ENCODE measurements at places on chromosomes 2 and 18. TPM values are rescaled to one million over a fixed set of nuclear protein-coding genes. Genes with fewer than 3 reads are reported as not detected.

Gene UGT1A8
- total RNA-seq, result not detected

Gene ANTXR1
- 0.91 TPM for total RNA-seq

Gene PARD3B
- 0.49 TPM for total RNA-seq

Gene CRACDL
- total RNA-seq, result 0.33 TPM

Gene MARCO
- total RNA-seq, result not detected

Gene PDE1A
- not detected for total RNA-seq

- DNase-seq, result peak; percentile 84
- peaks cover 4% of the 10 kb centered on the region for H3K4me1 ChIP-seq
- no peaks in the 10 kb centered on the region for H3K36me3 ChIP-seq
- H3K4me3 ChIP-seq, result peak overlapping the region; percentile 79
- peaks cover 38% of the 10 kb centered on the region for H3K27me3 ChIP-seq
Observed at GRCh38 chr2:70964596-70965386, 13.6 kb upstream of the ANKRD53 start.

- peaks cover 8% of the 10 kb centered on the region for H3K36me3 ChIP-seq
- no peak overlapping the region for H3K27ac ChIP-seq
- H3K27me3 ChIP-seq, result no peaks in the 10 kb centered on the region
- H3K4me3 ChIP-seq, result no peak overlapping the region
- DNase-seq, result no peak
- no peaks in the 10 kb centered on the region for H3K4me1 ChIP-seq
Observed at GRCh38 chr2:47007223-47007825, 91.7 kb upstream of the MCFD2 start.

- H3K4me3 ChIP-seq, result no peak overlapping the region
- H3K27me3 ChIP-seq, result no peaks in the 10 kb centered on the region
- DNase-seq, result no peak
Observed at GRCh38 chr18:77110936-77111335, 21.6 kb downstream of the MBP start.

- peaks cover 9% of the 10 kb centered on the region for H3K4me1 ChIP-seq
- H3K4me3 ChIP-seq, result no peak overlapping the region
- H3K27ac ChIP-seq, result no peak overlapping the region
- no peaks in the 10 kb centered on the region for H3K27me3 ChIP-seq
Observed at GRCh38 chr2:241939541-241939940, 70.0 kb downstream of the RTP5 start.

GRCh38 chr18:12769644-12770440, 67.0 kb downstream of the PSMG2 start:
- H3K27me3 ChIP-seq, result no peaks in the 10 kb centered on the region
- H3K27ac ChIP-seq, result no peak overlapping the region
- no peak overlapping the region for H3K4me3 ChIP-seq
- no peaks in the 10 kb centered on the region for H3K36me3 ChIP-seq

DNA sequence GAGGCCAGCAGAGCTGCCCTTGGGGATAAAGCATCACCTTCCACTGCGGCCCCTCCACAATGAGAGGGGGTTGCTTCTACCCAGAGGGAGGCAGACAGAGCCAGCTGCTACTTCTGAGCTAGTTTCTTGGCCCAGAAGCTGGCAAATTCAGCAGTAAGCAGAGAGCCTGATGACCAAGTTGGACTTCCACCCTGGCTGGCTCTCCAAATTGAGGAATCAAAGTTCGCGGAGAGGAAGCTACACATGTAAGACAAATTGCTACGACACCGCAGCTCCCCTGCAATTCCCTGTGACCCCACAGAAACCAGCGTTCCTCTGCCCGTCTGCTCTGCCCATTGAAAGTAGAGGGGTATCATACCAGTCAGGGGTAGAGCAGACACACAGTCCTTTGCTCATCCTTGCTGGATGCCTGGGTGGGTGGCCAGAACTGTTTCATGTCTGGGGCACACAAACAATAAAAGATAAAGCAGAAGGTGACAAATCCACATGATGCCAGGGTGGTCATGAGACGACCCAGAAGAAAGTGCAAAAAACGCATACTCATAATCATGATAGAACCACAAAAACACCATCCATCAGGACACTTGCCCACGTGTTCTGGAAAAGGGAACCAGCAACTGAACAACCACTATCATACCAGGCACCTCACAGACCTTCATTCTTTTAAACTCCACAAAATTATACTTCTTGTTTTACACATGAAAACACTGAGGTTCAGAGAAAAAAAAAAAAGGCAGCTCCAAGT, 5.4 kb downstream of the TFCP2L1 start:
- H3K27me3 ChIP-seq, result peaks cover 32% of the 10 kb centered on the region
- no peak overlapping the region for H3K27ac ChIP-seq
- no peaks in the 10 kb centered on the region for H3K36me3 ChIP-seq
- peaks cover 5% of the 10 kb centered on the region for H3K4me1 ChIP-seq

DNA sequence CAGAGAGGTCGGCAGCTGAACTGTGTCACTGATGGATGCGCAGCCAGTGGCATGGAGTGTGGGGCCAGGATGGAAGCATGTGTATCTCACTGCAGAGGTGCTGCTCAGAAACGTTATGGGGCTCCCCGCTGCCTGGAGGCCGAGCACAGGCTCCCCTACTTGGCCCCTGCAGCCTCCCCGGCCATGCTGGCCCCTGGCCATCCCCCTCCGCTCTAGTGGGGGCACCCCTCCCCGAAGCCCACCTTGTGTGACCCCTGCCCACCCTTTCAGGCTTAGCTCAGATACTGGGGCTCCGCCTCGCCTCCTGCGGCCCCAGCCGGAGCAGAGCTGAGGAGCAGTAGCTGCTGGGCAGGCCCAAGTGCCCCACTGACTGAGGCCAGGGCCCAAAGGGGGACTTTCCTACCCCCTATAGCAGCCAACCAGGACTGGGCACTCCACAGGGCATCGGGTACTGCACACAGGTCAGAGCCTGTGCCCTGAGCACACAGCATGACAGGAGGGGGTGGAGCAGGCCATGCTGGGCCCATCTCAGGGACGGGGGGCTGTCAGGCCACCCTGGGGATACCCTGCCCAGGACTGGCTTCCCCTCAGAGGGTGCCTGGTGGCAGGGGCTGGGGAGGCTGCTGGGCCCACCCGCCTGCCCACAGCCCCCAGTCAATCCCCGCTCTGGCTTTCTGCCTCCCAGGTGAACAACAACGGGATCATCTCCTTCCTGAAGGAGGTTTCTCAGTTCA, 31.3 kb downstream of the SNED1 start:
- H3K36me3 ChIP-seq, result peaks cover 16% of the 10 kb centered on the region
- H3K27ac ChIP-seq, result no peak overlapping the region
- DNase-seq, result no peak

DNA sequence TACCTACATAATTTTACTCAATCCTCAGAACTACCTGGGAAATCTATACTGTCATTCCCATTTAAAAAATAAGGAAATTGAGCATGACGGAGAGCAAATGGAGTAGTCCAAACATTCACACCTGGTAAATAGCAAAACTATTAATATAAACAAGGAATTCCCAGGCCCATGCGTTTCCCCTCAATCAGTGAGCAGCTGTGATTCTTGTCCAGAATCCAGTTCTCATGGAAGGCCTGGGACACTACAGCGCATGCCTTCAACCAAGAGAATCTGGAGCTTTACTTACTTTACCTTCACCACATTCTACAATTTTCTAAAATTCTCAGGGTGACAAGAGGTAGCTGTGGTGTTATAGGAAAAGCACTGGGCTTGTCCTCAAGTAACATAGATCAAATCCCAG, 259.0 kb downstream of the LRATD1 start:
- H3K27me3 ChIP-seq, result no peaks in the 10 kb centered on the region
- H3K36me3 ChIP-seq, result no peaks in the 10 kb centered on the region
- H3K4me3 ChIP-seq, result no peak overlapping the region
- no peaks in the 10 kb centered on the region for H3K4me1 ChIP-seq
- DNase-seq, result no peak

DNA sequence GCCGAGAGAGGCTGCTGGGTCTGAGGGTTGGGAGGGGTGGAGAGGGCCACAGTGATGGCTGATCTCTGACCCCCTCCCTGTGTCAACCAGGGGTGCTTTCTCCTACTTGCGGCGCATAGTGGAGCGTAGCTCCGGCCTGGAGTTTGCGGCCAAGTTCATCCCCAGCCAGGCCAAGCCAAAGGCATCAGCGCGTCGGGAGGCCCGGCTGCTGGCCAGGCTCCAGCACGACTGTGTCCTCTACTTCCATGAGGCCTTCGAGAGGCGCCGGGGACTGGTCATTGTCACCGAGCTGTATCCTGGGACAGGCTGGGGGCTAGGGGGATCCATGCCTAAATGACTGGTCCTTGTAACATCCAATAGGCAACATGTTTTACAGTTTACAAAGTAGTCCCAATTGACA, 20.9 kb upstream of the GMPPA start:
- peaks cover 9% of the 10 kb centered on the region for H3K27me3 ChIP-seq
- no peak overlapping the region for H3K4me3 ChIP-seq
- no peaks in the 10 kb centered on the region for H3K36me3 ChIP-seq
- H3K4me1 ChIP-seq, result peaks cover 4% of the 10 kb centered on the region
- DNase-seq, result no peak
- no peak overlapping the region for H3K27ac ChIP-seq

GRCh38 chr18:11005528-11005927, 143.8 kb downstream of the PIEZO2 start:
- H3K4me1 ChIP-seq, result no peaks in the 10 kb centered on the region
- no peak overlapping the region for H3K27ac ChIP-seq
- H3K4me3 ChIP-seq, result no peak overlapping the region
- no peak for DNase-seq
